ENCODE measurements at places on chromosomes 11 and 22.

DNA sequence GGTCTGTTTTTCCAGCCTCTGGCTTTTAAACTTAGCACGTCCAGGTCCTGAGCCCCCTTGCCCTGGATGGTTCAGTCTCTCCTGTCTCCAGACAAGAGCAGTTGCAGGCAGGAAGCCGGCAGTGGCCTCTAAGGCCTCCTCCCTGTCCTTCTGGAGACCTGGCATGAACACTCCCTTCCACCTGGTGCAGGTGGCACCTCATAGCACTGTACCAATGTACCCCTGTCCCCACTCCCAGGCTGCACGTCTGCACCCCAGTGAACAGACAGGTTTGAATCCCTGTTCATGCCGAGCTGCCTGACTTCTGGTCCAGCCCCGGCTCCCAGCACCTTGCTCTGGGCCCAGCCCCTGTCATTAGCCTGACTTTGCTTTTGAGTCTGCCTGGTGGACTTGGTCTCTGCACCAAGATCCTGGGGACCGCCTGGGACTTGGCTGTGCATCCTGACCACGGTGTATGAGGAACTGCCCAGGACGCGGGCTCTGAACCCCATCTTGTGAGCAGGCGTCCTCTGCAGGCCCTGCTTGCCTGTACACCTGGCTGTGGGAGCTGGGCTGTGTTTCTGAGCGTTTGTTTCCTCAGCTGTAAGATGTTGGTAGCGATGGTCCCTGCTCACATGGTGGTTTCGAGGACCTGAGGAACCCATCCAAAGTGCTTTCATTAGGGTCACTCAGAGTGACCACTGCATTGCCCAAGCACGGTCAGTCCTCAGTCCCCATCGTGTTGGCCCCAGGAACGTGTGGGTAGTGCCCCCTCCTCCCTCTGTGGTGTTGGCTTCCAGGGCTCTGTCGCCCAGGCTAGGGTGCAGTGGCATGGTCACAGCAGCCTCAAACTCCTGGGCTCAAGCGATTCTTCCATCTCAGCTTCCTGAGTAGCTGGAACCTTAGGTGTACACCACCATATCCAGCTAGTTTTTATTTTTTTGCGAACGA is 75.0 kb upstream of the SHANK2 start:
- DNase-seq: no peak

GRCh38 chr11:31301549-31302510 is 67.7 kb downstream of the DCDC1 start:
- no peak for DNase-seq

DNA sequence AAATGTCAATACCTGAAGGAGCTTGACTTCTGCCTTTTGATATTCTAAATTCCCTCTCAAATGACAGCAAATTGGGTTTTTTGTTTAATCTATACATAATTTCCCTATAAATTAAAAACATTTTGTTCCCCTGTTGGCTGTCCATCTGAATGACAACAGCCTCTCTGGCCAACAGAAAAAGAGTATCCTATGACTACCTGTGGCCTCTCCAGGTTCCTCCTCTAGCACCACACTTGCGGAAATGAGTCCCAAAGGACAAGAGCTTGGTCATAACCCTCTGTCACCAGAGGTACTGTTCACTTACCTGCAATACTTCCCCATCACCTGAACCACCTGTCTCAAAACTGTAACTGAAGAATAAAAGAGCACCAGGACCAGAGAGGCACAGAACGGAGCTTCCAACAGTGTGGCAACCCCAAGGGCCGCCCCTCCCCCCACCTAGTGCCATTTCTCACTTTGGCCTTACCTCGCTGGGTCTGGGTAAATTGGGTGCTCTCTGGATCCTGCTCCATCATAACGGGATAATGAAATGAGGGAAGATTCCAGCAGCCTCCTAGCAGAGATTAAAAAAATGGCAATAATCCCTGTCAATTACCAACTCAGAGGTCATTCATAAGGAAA is 81.5 kb downstream of the AMBRA1 start:
- no peak for DNase-seq

DNA sequence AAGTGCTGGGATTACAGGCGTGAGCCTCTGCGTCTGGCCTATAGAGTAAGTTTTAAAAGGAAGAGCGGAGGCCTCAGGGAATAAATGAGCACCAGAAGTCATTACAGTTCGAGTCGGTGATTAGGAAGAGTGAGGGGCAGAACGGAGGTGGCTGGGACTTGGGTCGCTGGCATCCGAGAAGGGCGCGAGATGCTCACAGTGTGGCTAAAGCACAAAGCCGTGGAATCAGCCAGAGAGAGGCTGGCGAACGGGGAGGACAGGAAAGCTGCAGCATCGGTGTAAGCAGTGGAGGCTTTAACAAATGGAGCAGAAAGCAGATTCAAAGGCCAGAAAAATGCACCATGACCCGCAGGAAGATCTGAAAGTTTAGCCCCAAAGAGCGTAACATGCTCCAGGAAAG is 2.7 kb upstream of the KRTAP5-4 start:
- DNase-seq: no peak

DNA sequence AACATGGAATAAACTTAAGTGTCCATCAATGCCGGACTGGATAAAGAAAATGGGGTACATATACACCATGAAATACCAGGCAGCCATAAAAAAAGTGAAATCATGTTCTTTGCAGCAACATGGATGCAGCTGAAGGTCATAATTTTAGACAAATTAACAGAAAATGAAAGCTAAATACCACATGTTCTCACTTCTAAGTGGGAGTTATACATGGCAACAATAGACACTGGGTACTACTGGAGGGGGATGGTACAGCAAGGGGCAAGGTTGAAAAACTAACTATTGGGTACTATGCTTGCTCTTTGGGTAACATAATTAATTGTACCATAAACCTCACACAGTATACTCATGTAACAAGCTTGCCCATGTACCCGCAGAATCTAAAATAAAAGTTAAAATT is 851.6 kb downstream of the DLG2 start:
- no peak for DNase-seq

- no peak for DNase-seq
Measured at GRCh38 chr11:114209904-114210303, 86.3 kb upstream of the NNMT start.

DNA sequence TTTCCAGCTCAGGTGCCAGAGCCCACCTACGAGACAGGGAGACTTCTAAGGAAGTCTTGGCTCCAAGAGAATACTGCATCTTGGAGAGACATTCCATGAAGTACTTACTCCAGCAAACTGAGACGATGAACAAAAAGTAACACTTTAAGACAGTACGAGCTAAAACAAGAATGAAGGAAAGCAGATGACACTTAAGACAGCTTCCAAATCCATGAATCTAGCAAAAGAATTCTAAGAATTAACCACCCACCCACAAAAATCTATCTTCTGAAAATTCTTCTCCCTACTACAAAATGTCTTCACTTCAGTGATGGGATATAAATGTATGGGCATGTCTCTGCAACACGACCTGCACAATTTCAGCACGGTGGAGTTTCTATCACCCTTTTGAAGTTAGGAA is 132.9 kb downstream of the C11orf58 start:
- peak; percentile 45 for DNase-seq

GRCh38 chr11:3905080-3905953 is 49.9 kb downstream of the STIM1 start:
- peak; percentile 89 for DNase-seq

DNA sequence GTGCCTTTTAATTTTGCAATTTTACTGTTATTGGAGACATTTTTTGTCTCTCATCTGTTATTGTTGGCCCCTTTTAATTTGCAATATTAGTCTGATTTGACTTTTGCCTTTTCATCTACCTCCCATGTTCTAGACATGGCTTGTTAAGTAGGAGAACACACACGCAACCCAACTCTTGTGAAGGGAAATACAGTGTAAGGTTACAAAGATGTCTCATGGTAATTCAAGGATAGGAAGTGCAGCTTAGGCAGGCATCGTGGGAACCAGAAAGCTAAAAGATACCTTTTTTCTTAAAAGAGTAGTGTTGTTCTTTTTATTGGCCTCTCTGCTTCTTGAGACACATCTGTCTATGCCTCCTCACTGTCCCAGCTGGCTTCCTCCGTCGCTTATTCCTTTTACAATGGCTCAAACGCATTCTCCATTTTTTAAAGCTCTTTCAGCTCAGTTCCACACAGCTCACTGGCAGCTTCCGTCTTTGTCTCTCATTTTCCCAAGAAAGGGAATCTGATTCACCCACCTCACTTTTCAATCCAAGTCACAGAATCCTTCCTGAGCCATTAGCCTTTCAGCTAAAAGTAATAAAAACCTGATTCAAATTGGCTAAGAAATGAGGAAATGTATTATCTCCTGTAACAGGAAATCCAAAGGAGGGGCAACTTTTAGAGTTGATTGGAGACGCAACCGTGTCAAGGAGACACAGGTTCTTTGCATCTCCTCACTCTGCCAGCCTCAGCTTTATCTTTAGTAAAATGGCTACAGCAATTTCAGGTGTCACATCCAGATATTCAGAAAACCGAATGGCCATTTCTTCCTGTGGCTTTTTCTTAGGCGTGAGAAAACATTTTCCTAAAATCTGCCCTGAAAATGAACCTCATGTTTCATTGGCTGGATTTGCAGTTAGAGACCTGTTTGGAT is 57.2 kb downstream of the SIK2 start:
- DNase-seq: no peak

DNA sequence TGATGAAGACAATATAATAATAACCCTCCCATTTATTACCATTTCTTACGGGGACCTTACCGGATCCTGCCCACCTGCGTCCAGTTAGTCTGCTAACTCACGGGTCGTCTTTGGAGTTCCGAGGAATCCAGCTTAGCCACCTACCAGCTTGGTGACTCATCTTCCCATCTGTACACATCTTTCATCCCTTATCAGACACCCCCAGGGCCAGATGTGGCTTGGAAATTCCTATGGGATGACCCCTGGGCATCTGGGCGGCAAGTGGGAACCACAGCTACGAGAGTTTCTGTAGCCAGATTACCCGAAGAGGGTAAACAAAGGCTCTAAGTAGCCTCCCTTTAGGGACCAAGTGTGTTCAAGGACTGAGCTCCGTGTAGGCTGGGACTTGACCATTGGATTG is 12.8 kb upstream of the PRR5 start:
- peak; percentile 36 for DNase-seq

- no peak for DNase-seq
Measured at GRCh38 chr11:120978701-120979100, 45.2 kb upstream of the TBCEL start.

DNA sequence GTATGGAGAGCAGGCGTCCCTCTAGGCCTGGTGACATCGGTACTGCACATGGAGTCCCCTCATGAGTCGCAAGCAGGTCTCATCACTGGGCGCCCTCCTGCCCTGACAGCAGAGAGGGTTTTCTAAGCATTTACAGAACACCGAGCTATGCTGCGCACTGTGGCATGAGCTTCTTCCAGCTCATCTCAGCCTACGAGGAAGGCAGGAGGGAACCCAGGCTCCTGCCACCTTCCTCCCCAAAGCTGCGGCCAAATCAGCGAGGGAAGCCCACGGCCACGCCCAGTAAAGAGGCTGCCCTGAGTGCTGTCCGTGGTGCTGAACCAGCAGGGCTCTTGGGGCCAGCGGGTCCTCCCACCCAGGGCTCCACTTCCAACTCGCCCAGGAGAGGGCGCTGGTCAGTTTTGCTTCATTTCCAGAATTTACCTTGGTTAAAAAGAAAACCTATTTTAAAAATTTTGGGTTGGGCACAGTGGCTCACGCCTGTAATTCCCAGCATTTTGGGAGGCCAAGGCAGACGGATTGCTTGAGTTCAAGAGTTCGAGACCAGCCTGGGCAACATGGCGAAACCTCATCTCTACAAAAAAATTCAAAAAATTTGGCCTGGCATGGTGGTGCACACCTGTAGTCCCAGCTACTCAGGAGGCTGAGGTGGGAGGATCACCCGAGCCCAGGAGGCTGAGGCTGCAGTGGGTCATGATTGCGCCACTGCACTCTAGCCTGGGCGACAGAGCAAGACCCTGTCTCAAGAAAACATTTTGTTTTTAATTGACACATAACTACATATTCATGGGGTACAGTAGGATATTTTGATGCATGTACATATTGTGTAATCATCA is 34.2 kb downstream of the PHF21B start:
- DNase-seq: peak; percentile 82

DNA sequence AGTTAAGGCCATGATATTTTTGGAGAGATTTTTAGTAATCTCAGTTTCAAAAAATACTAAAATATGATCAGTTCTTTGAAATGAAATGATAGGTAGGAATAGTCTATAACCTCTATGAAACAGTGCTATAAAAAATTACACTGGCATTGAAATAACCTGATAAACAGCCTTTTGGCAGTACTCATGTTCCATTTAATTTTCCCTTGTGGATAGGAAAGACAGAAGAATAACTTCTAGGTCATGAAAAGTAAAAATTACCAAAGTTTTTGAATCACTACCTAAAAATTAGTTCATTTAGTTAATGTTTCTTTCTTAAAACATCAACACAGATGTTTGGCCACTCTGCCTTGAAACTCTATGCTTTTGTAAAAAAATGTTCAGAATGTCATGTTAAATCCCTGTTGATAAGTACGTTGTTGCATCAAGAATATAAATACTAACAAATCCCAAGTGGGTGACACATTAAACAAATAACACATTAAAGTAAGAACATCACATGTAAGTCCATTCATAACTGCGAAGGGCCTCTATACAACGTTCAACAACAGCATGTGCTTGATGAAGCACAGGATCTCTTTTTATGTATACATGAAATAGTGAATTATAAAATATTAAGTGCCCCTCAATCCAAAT is 290.2 kb downstream of the SWAP70 start:
- peak; percentile 26 for DNase-seq

DNA sequence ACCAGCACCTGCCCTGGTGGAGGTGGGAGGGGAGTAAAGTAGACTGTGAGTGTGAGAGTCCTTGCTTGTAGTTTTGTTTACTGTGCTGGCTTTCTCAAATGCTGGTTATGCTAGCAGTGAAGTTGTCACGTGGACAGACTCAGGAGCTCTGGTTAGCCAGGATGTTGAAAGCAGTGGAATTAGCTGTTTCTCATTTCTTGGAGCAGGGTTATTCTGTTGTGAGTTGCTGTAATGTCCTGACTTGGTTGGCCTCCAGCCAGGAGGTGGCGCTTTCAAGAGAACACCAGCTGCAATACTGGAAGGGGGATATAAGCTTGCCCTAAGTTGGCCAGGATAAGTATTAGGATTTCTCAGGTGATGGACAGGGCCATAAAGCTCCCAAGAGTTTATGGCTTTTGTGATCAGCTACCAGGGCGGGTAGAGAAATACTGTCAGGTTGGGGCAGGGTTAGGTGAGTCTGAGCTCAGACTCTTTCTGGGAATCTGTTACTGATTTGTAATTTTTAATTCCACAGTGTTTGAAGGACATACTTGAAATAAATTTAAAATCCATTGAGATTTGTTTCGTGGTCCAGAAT is 13.7 kb downstream of the CYP2D6 start:
- DNase-seq: no peak

GRCh38 chr22:23497016-23497885 is 82.8 kb downstream of the IGLL1 start:
- no peak for DNase-seq

DNA sequence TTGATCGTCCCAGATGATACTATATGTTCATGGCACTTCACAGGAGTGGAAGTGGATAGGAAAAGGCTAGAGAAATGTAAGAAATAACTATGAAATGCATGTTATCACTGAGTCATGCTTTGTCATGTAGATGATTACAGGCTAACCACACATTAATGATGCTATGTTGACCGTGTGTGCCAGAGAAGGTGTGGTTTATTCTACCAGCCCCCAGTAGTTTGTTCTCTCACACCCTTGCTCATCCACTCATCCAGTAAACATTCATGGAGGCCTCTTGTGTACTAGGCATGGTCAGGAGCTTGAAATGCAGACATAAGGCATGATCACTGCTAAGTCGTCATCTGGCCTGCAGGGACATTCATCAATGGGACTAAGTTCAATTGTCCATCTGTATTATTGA is 153.0 kb upstream of the PITPNB start:
- peak; percentile 23 for DNase-seq

GRCh38 chr11:105918039-105918438 is 104.0 kb downstream of the MSANTD4 start:
- DNase-seq: no peak

GRCh38 chr22:31184015-31184414 is 24.0 kb downstream of the RNF185 start:
- no peak for DNase-seq

Data from EH (cell line).